ENCODE measurements at places on chromosomes 5 and 9.

DNA sequence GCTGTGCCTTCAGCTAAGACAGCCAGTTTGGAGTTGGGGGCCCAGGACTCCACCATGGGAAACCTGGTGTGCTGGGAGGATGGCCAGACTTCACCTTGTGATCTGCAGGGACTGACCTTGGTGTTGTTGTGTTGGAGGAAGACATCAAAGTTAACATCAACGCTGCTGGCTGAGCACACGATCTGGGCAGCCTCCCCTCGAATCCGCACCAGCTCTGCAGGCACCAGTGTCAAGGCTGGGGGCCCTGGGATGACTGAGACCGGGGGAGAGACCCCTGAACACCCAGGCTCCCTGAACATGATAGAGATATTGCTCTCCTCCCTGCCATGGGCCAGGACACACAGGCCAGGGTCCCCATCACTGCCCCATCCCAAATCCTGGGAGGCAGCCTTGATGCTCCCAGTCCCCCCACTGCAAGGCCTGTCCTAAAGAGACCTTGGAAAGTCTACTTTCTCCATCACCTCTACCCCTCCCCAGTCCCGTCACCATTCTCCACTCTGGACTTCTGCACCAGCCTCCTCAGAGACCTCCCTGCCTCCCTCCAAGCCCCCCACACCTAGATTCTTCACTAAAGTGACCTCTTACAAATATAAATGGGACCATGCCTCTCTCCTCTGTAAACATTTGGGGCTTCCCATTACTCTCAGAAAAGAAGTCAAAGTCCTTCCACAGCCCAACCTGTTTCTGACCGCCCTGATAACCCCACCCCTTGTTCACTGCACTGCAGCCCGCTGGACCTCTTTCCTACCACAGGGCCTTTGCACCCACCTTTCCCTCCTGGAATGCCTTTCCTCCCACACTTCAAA lies 8.2 kb downstream of the CSF1R start:
- no peak for DNase-seq

- no peak for DNase-seq
These were observed 111.8 kb upstream of the OTULINL start for GRCh38 chr5:14469551-14470377.

DNA sequence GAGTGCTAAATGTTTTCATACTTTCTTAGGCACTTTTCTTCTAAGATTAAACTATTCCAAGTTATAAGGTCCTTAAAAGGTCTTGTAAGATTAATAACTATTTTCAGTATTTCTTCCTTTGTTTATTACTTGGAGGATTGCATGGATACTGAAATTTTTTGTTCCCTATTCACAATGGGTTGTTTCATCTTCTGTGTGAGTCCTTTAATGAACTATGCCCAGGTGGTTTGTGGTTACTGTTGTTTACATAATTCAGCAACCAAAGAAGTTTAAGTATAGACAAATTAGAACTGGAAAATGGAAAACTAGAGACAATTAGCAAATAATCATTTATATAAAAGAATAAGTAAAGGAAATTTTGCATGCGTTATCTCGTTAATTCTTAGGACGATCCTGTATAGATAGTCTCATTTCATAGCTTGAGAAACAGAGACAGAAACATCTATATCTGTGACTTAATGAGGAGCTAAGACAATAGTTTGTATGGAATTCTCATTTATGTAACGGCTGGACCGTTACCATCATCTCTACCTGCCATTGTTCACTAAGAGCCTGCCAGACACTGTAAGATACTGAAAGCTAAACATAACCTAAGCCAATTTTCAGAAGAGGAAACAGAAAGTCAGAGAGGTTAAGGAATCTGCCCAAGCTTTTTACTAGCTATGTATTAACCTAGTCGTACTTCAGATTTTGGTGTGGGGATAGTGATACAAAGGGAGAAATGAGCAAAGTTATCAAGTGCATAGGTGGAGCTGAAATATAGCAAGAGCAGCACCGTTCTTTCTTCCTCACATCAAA lies 148.2 kb downstream of the PAM start:
- DNase-seq = no peak

DNA sequence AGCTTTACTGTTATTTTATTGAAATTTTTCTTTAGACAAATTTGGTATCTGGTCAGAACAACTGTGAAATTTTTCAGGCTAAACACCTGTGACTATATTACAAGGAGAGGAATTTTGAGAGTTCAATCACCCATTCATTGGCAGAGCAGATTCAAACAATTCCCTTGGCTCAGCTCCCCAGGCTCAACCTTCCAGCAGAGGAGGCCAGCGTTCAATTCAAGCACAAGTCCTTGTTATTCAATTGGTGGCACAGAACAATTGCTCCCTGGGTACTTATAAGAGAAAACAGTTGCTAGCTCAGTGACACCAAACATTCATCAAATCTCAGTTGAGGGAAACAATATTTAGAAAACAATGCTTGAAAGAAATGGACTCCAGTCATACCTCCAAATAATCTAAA lies 83.3 kb downstream of the SUSD1 start:
- no peak for DNase-seq

GRCh38 chr9:38288502-38288901 lies 104.0 kb upstream of the ALDH1B1 start:
- DNase-seq = no peak

DNA sequence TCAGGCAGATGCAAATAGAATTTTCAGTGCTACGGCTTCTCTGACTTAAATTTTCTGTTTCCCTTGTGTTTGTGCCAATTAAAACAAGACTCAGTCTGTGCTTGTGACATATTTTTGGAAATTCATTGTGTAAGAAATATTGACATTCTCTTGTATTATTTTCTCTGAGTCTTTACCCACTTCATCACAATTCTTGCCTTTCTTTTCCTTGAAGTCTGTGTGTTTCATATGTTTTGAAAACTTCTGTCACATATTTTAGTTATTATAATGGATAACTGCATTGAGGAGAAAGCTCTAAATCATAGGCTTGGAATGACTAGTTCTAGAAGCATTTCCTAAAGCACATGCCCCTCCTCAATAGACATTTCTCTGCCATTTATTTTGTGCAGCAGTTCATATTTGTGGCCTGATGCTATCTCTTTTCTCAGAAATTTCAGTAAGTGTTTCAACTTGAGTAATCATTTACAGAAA lies 206.6 kb downstream of the PALM2AKAP2 start:
- no peak for DNase-seq

DNA sequence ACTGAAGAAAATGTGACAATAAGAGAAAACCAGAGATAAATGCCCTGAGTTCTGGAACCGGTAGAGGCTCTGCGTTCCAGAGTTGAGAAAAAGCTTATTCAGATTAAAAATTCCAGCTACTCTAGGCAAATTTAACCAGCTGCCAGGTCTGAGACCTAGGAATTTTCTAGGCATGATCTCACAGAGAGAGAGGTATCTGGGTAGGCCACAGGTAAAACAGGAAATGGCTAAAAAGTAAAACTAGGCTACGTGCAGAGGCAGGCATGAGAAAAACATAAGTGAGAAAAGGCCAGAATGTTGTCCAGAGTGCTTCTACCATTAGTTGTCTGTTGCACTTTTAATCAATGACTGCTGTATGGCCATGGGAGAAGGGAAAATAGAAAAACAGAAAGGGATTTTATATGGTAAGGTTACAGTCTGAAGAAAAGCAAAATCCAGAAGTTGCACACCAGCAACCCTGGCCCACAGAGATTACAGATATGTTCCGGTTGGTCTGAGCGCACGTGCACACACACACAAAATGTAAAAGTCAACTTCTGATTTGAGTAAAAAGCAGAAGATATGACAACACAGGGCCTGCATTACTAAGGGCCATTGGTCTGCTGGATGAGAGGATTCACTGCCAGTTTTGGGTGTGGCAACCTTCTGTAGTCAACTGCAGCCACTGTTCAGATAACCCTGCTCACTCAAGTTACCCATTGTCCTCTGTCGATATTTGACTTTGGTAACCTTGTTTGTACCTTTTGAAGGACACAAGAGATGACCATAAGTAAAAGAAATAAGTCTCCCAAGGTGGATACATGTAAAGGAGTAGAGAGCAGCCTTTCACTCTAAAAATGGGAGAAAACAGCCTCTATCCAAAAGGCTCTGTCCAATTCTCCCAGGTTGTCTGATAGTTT lies 266.0 kb downstream of the DTWD2 start:
- no peak for DNase-seq

- DNase-seq = no peak
These were observed 1.3 kb upstream of the ERMP1 start for GRCh38 chr9:5834214-5834613.

DNA sequence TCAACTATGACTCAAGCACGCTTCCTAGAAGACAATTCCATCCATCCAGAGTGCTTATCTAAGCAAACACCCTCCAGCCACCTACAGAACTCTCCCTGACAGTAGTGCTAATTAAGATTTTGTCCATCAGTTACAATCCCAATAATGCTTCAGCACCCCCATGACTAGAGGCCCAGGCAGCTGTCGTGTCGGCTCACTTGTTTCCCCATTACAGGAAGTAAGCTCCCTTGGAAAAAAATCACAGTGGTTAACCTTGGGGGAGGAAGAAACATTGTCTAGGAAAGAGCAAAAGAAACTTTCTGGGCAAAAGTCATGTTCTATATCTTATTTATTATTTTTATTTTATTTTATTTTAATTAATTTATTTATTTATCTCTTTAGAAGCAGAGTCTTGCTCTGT lies 108.8 kb upstream of the LPAR1 start:
- no peak for DNase-seq

GRCh38 chr9:73736270-73736669 lies 584.6 kb downstream of the ANXA1 start:
- no peak for DNase-seq

GRCh38 chr9:10148796-10149195 lies 464.0 kb downstream of the PTPRD start:
- no peak for DNase-seq

- DNase-seq = no peak
These were observed 7.2 kb upstream of the LCN2 start for GRCh38 chr9:128142061-128142460.

DNA sequence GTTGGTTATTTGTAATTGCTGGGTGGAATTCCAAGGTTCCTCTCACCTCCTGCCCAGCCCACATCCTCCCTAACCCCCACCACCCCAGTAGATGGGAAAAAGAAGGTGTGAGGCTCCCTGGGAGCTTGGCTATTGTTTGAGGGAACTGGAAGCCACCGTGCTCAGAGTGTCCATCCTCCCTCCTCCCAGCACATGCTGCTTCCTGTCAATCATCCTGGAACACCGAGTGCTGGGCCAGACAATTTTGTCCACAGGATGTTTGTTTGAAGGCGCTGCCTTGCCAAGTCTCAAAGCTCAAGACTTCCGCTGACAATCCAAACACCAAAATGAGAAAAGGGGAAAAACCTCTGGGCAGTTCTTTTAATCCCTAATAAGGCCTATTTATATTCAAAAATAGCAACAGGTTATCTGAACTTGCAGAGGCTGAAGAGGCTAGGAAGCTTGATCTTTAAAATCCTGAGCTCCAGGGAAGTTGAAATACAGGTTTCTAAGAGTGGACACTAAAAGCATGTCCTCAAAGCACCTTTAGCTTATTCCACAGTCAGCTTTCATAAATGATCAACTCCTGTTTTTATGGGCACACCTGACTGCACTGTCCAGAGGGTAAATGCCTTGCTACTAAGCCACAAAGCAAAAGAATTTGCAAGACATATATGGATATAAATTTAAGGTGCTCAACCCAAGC lies 286.7 kb downstream of the NFIB start:
- no peak for DNase-seq

DNA sequence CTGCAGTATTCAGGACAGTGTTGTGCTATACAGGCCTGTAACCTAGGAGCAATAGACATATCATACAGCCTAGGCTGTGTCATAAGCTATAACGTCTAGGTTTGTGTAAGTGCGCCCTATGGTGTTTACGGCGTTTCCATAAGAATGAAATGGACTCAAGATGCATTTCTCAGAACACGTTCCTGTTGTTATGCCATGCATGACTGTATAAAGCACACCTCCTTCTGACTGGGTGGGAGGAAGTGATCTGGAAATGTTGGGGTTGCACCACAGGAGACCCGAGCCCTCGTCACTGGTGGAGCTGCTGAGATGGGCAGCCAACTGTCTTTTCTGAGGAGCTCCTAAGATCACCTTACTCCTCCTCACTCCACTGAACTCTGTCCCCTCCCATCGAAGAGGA lies 391.3 kb upstream of the DAP start:
- DNase-seq = no peak

DNA sequence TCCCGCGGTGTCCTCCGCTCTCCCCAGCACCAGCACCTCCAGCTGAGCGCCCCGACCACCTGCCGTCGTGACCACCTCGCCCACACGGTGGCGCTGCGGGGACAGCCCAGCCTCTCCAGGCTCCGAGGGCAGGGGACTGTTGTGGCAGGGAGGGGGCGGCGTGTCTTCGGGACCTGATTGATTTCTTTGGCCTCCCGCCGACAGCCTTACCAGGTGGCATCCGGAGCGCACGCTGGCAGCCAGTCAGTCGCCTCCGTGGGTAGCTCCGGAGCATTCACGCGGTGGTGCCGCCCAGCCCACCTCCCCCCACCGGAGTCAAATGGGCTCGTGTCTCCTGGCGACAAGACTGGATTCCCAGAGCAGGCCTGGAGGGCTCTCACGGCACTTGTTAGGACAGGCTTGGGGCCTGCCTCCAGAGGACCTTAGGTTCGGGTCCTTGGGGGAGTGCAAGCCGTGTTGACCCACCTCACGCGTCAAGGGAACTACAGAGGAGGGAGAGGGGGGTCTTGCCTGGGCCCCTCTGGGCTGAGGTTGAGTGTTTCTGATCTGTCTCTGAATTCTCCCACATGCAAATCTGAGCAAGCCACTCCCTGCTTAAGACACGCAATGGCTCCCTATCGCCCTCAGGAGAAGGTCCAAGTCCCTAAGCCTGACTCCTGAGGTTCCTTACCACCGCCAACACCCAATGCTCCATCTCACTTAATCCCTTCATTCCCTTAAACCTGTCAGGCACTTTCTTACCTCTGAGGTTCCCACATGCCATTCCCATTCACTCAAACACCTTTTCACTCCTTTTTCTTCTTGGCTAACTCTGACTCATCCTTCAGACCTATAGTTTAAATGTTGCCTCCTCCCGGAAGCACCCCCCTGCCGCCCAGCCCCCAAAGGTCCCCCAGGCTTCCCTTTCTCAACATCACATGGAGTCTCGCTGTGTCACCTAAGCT lies 51.2 kb upstream of the GGTA1 start:
- peak; percentile 62 for DNase-seq

GRCh38 chr5:93421987-93422401 lies 159.0 kb downstream of the NR2F1-AS1 start:
- no peak for DNase-seq

DNA sequence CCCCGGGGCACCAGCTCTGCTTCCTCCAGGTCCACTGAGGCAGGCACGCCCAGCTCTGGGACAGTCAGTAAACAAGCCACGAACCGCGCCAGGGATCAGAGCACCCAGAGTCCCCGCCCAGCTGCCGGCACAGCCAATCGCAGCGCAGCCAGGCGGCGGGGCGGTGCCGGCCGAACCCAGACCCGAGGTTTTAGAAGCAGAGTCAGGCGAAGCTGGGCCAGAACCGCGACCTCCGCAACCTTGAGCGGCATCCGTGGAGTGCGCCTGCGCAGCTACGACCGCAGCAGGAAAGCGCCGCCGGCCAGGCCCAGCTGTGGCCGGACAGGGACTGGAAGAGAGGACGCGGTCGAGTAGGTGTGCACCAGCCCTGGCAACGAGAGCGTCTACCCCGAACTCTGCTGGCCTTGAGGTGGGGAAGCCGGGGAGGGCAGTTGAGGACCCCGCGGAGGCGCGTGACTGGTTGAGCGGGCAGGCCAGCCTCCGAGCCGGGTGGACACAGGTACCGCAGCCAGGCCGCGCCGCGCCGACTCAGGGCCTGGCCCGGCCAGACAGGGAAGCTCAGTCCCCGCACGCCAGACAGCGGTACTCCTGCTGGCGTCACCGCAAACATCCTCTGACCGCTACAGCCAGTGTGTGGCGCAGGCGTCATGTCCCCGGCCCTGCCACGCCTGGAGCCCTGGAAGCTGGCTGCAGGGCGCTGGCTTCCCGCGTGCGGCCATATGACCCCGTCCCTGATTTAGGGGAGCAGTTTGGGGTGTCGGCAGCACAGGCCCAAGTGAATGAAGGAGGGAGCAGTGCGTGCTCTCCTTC lies at the start of gene CTSL:
CTSL (plus strand) TSS at position 220 of the 810 bp plus-strand sequence. CDS start 1,485 bp downstream, outside the sequence.
- peak; percentile 54 for DNase-seq

All from activated T-cell treated with anti-CD3 and anti-CD28 coated beads for 1 hour (primary cell).